ENCODE measurements at places on chromosomes 11 and 22. TPM values are rescaled to one million over a fixed set of nuclear protein-coding genes. Genes with fewer than 3 reads are reported as not detected.

- no peak overlapping the region for H3K4me3 ChIP-seq
- no peaks in the 10 kb centered on the region for H3K36me3 ChIP-seq
- H3K27ac ChIP-seq, result no peak overlapping the region
- peak; percentile 69 for DNase-seq
Measured at GRCh38 chr11:77207019-77207485, 79.0 kb downstream of the MYO7A start.

- no peak overlapping the region for H3K27ac ChIP-seq
- no peaks in the 10 kb centered on the region for H3K36me3 ChIP-seq
- H3K27me3 ChIP-seq, result peaks cover 14% of the 10 kb centered on the region
- H3K4me3 ChIP-seq, result no peak overlapping the region
Measured at GRCh38 chr22:43905681-43906080, 13.9 kb upstream of the PNPLA5 start.

MPZL3 gene
- total RNA-seq, result 0.37 TPM

CPT1B gene
- 60.7 TPM for total RNA-seq

CALCA gene
- not detected for total RNA-seq

NUDT22 gene
- total RNA-seq, result 43.7 TPM

ZNF280B gene
- total RNA-seq, result 2.1 TPM

OR52N4 gene
- total RNA-seq, result not detected

DNA sequence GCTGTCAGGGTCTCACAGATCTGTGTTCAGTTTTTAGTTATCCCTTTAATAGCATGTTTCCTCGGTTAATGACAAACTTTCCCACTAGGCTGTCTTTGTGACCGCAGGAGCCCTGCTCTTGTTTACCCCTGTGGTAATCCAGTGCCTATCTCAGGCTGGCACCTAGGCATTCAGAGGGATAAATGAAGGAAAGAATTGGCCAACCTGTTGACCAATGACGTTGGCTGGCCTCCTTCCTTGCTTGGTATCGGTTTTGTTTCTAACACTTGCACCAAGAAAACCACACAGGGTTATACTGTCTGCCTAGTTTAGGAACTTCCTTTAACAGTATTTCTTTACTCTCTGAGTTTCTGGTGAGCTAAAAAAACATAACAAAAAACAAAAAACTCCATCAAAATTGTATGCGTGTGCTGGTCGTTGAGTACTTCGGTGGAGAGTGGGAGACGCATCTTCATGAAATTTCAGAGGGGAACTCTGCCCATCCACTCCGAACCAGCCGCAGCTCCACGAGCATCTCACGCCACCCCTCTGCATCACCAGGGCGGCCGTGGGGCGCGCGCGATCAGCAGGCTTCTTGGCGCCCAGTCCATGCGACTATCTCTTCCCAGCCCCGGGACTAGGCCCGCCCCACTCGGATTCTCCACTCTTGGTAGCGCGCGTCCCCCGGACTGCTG is 563 bp upstream of the ENDOD1 start:
- peaks cover 5% of the 10 kb centered on the region for H3K36me3 ChIP-seq
- peak overlapping the region; percentile 82 for H3K4me3 ChIP-seq
- H3K27ac ChIP-seq, result peak overlapping the region; percentile 85
- peaks cover 3% of the 10 kb centered on the region for H3K27me3 ChIP-seq
- peaks cover 51% of the 10 kb centered on the region for H3K4me1 ChIP-seq
- DNase-seq, result no peak

GGT5 gene
- total RNA-seq, result 136 TPM

DNA sequence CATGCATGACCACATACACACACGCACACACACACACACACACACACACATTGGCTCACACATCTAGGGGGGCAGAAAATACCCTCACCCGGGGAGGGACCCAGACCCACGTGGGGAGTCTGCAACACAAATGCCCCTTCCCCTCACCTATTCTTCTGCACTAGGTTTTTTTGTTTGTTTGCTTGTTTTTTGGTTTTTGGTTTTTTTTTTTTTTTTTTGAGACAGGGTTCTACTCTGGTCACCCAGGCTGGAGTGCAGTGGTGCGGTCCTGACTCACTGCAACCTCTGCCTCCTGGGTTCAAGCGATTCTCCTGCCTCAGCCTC is 28.4 kb downstream of the WEE1 start:
- no peaks in the 10 kb centered on the region for H3K27me3 ChIP-seq
- DNase-seq, result no peak
- no peak overlapping the region for H3K4me3 ChIP-seq

GRCh38 chr11:17687946-17688670 is 31.3 kb upstream of the MYOD1 start:
- H3K4me3 ChIP-seq, result no peak overlapping the region
- H3K27me3 ChIP-seq, result peaks cover 2% of the 10 kb centered on the region
- no peak for DNase-seq
- no peaks in the 10 kb centered on the region for H3K36me3 ChIP-seq
- no peaks in the 10 kb centered on the region for H3K4me1 ChIP-seq

ARFGAP2 gene
- 77.4 TPM for total RNA-seq

DNA sequence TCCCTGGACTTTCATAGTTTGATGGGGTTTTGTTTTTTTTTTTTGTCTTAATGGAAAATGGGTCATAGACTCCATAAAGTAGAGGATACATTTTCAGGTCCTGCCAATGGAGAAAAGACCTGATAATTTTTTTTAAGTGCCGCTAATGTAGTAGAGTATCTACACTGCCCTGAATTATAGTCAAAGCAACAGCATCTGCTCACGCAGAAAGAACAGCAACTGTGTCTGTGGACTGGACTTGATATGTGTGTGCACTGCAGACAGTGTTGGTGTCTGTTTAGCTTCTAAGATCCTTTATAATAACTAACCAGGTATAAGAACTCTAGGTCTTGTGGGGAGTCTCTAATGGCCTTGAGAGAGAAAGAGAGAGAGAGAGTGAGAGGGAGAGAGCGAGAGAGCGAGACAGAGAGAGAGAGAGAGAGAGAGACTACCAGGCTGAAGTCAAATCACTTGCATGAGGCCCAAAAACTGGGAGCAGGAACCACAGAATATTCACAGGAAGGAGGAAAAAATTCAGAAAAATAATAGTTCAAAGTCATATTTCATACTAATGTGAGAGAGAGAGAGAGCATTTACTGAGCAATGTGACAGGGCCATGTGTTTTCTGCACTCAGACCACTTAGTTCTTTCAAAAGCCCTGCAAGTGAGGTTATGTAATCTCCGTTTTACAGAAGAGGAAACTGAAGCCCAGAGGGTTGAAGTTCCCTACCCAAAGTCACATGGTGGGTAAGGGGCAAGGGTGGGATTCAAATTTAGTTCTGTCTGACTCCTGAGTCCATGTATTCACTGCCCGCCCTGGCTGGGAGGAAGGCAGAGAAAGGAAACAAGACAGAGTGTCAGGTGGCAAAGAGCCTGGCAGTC is 8.6 kb upstream of the MIAT start:
- peaks cover 79% of the 10 kb centered on the region for H3K27me3 ChIP-seq
- no peaks in the 10 kb centered on the region for H3K36me3 ChIP-seq
- no peak for DNase-seq
- H3K4me3 ChIP-seq, result no peak overlapping the region

GRCh38 chr11:86551288-86552092 is 120.9 kb downstream of the ME3 start:
- H3K27ac ChIP-seq, result peak overlapping the region; percentile 62
- H3K27me3 ChIP-seq, result no peaks in the 10 kb centered on the region
- H3K4me3 ChIP-seq, result no peak overlapping the region
- no peak for DNase-seq
- peaks cover 33% of the 10 kb centered on the region for H3K4me1 ChIP-seq

PGAP2 gene
- 22.7 TPM for total RNA-seq

TRMT2A gene
- 60.8 TPM for total RNA-seq

TRPC6 gene
- 43.8 TPM for total RNA-seq

ABTB2 gene
- 0.89 TPM for total RNA-seq

DNA sequence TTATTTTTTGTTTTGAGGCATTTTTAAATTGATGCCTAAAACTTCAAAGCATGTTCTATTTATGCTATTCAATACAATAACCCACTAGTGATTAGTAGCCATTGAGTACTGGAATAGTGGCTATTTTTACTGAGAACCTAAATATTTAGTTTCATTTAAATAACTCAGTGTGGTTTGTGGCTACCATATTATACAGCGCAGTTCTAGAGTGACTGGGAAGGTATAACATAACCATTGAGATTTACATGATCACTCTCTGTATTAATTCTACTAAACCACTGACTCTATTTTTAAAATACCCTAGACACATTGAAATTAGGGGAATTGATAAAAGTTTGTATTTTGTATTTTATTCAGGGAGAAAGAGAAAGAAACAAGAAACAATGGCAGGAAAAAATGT is 441.2 kb downstream of the CNTN5 start:
- no peak overlapping the region for H3K27ac ChIP-seq
- DNase-seq, result no peak
- H3K36me3 ChIP-seq, result no peaks in the 10 kb centered on the region

GPHA2 gene
- not detected for total RNA-seq

- peaks cover 3% of the 10 kb centered on the region for H3K4me1 ChIP-seq
- no peak overlapping the region for H3K27ac ChIP-seq
- H3K4me3 ChIP-seq, result no peak overlapping the region
Measured at GRCh38 chr22:32608494-32608893, 133.9 kb downstream of the FBXO7 start.

CATSPERZ gene
- total RNA-seq, result not detected

- no peaks in the 10 kb centered on the region for H3K27me3 ChIP-seq
- no peak for DNase-seq
- no peaks in the 10 kb centered on the region for H3K36me3 ChIP-seq
- no peak overlapping the region for H3K27ac ChIP-seq
- no peak overlapping the region for H3K4me3 ChIP-seq
Measured at GRCh38 chr11:43222215-43222614, 89.6 kb upstream of the API5 start.

DDX6 gene
- total RNA-seq, result 157 TPM

DNA sequence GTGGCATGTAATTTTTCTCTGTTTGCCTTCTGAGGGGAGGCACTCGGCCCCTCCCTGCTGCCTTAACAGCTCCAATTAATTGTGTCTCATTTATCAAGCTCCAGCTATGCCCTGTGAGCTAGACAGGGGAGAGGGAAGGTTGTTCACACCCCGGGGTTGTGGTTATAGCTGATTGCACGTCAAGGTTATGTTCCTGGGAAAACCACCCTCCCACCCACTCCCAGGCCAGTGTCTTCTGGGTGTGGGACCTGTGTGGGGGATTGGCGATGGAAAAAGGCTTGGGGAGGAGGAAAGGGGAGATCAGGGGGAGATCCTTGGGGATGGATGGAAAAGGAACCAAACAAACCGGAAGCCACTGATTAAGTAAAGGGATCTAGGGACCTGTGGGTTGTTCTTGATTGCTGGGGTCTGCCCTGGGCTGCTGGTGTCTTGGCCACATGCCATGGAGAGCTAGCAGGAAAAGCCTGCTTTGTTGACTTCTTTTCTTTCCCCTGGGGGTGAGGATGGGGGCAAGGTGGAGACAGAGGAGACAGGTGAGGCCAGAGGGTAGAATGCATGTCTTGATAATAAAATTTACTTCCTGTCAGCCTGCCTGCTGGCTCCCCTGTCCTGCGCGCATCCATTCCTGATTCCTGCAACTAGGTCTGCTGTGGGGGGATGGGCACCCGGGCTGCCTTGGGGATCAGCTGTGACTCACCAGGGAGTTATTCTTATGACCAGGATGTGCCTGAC is 13.5 kb upstream of the SORL1-AS1 start:
- H3K4me3 ChIP-seq, result no peak overlapping the region
- no peaks in the 10 kb centered on the region for H3K27me3 ChIP-seq
- peak overlapping the region; percentile 71 for H3K27ac ChIP-seq
- peak; percentile 89 for DNase-seq
- H3K4me1 ChIP-seq, result peaks cover 50% of the 10 kb centered on the region

MS4A15 gene
- total RNA-seq, result not detected

- H3K4me3 ChIP-seq, result peak overlapping the region; percentile 50
- H3K4me1 ChIP-seq, result peaks cover 82% of the 10 kb centered on the region
- H3K36me3 ChIP-seq, result peaks cover 5% of the 10 kb centered on the region
- DNase-seq, result no peak
Measured at GRCh38 chr11:8913961-8914660, 3.1 kb downstream of the AKIP1 start.

TSSK2 gene
- total RNA-seq, result not detected

GRAP2 gene
- not detected for total RNA-seq

Data from osteocyte (in vitro differentiated cells).